Stimulated activated naive CD8-positive, alpha-beta T cell treated with anti-CD3 and anti-CD28 coated beads, Interleukin-15, amount 100 ng/mL, for 72 hours (primary cell): ENCODE measurements at places on chromosomes 5 and 9.

DNA sequence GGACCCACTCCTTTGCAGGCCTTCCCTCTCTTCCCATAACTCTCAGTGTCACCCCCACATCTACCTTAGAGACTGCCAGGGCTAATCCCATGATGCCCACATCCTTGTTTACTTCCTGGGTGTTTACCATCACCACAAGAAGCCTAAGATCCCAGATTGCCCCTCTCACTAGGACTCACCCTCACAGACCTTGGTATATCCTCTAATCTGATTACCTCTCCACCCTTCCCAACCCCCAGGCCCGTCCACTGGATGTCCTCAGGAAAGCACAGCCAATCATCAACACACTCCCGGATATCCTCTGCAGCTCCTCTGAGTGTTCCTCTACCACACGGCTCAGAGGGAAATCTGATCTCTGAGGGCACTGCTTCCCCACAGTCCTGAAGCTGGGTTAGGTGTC is 91.0 kb downstream of the FOXD1 start:
- DNase-seq, result no peak

DNA sequence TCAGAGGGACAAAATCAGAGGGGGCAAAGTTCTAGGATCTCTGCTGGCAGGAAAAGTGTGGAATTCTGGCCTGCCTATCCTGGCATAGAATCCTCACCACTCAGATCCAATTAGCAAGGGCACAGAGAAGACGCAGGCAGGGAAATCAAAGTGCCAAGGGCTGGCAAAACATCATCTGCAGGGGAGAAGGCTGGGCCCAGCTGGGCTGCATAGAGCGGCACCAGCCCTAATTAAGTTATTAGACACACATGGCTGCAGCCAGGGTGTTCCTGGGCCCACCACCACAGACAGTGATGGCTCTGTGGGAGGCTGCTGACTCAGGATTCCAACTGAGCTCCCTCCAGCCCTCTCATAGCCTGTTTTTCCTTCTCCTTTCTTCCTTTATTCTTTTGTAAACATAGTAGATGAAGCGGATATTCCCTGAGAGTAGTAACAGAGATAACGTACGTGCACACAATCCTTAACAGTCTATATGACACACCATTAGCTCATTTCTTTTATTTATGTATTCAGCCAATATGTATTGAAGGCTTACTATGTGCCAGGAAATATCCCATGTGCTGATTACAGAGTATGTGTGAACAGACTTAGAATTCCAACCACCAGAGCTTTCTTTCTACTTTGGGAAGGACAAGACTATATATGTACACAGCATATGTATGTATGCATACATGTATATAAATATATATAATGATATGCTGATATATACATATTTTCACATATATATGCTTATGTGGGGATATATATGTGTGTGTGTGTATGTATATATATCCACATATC is 236.1 kb downstream of the ASTN2 start:
- no peak for DNase-seq

DNA sequence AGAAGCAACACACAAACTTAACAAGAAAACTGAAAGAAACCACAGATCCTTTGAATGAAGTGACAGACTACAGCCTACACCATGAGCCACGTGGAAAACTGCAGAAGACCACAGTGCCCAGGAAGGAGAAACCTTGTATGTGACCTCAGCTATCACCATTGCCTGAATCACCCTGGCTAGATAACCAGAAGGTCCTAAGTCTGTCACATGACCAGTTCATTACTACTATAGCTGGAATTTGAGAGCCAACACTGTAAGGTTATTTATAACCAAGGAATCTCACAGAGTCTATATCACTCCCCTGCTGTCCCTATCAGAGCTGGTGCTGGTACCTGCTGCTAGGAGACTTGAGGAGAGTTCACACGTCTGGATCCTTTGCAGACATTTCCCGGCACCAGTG is 90.3 kb upstream of the FBXL17 start:
- no peak for DNase-seq

DNA sequence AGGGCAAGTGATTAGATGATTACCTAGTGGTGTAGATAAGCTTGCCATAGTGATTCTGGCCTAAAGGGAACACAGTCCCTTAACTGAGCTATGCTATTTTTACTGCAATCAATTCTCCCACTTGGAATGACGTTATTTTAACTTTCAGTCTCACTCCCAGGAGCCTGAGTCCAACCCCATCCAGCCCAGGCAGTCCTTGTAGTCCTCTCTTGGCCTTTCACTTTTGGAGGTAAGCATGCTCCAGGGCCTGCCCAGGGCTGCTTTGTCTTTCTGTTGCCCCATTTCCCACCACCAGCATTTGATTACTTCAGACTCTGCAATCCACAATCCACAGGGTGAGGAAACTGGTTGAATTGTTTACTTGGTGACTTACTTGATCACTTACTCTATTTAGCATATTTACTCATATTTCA is 233.0 kb downstream of the CD180 start:
- no peak for DNase-seq

DNA sequence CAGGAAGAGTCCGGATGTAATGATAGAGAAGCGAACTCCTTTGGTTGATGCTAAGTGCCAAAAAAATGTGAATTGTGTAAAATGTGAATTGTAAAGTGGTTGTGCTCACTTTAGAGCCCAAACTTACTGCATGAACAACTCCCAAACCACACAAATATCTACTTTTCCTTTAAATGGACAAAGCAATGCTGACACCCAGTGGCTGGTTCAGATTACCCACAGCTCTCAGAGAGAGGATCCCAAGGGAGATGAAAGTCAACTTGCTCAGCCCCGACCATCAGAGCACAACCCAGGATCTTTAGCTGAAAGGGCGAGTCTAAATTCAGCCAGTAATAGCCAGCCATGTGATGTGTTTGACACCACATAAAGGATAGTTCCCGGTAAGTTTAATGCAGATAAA is 133.7 kb downstream of the NMUR2 start:
- no peak for DNase-seq

GRCh38 chr9:125238915-125239446 is 2.2 kb downstream of the HSPA5 start:
- no peak for DNase-seq

GRCh38 chr5:124459984-124460383 is 286.5 kb downstream of the ZNF608 start:
- DNase-seq, result no peak

DNA sequence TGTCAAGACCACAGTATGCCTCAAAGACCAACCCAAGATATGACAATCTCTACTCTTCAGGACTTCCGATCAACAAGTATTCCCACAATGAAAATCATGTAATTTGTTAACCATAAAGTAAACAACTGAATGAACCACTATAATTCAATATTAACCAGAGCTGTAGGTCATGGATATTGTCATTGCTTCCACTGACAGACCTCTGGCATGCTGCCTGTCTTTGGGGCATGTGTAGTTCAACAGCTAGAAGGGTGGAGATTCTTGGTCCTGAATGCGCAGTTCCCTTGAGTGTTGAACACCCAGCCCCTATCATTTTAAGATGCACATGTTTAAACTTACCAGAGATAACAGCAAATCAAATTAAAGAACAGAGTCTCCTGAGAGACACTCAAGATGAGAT is 283.0 kb downstream of the CEMIP2 start:
- DNase-seq, result no peak

DNA sequence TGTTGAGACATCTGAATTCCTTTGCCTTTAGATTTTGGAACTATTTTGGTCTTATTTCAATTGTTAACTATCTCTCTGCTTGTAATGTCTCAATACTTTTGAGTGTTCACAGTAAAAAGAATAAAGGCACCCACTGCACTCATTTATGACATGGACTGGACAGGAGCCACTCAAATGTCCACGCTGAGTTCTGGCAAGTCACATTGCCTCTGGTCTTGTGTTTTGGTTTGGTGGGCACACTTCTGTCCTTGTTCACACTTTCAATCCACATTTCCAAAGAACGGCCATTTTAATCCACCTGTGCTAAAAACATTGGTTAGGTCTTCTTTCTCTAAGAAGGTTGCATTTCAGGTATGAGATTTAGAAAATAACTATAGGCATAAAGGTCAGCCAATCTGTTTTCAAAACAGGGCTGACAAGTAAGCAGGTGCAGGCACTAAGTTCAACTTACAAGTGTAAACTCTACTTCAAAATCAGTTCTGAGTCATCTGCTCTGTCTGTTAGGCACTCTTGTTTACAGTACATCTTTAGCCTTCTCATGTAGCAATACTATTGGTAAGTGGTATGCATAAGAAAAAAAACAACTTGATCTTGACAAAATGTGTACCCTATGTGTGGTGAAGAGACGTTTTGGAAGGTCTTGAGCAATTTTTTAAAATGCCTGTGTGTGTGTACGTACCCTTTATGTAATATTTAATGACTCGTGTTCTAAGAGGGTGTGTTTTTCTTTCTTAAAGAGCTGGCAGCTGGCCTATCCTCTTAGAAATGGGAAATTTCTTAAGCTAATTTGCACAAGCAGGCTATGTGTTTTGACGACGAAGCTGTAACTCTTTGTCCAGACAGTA is 31.5 kb upstream of the ZFAND5 start:
- no peak for DNase-seq

DNA sequence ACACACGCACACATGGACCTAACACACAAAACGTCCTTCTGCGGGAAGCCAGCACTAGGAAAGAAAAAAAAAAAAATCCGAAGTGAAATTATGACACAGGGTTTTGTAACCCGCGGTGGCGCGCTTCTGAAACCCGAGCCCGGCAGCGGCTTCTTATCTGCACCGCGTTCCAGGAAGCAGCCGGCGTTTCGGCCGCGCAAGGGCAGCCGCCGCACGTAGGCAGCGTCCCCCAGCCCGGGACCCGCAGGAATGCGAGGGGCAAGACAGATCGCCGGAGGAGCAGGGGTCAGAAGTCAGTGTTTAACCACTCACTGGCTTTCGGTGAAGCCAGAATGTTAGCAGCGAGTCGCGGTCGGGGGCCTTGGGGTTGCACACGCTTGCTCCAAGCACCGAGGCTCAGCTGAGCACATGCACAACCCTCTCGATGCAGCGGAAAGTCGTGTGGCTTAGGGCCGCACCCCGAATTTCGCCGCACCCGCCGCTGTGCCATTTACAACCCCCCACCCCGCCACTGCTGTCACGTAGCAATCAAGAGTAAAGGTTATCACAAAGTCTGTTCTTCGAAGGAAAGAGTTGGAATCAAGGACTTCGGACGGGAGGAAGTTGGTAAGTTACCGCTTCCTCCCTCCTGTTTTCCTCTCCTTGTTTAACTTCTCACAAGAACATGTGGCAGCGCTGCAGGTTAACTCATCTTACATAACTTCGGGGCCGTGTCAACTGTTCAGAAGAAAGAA is 167.9 kb downstream of the AUH start:
- peak; percentile 83 for DNase-seq

DNA sequence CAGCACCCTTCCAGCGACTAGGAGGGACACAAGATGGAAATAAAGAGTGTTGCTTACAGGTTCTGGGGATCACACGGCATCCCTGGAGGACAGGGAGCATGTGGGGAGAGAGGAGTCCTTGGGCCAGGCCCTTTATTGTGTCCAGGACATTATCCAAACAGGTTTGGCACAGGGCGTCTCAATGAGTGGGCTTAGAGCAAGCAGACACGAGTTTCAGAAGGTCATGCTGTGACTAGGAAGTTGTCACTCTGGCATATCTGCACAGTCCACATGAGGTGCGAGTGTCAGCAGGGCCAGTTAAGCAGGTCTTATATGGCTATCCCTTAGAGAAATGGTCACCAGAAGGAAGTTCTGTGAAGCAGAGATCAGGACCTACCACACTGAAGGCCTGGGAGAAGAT is 174.5 kb upstream of the OTULINL start:
- no peak for DNase-seq

DNA sequence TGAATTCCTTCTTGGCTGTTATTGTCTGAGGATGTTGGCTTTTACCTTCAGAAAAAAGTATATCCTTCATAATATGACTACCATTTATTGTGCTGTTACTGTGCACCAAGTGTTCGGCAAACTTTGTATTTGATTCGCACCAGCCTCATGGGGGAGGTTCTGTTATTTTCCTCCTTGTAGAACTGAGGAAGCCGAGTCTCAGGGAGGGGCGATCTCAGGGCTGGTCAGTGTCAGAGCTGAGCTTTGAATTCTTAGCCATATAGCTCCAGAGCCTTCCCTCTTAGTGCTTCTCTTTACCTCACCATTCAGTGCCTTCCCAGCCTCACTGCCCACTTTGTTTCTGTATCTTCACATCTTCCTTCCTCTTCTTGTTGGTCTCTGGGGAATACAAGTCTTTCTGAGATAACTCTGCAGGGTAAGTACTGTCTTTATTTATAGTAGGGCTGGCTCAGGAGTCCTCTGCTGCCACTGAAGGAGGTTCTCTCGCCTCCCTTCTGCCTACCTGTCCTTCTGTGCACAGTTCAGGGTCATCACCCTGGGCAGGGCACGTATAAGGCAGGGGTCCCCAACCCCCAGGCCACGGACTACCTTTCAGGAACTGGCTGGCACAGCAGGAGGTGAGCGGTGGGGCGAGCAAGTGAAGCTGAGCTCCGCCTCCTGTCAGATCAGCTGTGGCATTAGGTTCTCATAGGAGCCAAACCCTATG is 48.4 kb downstream of the GALNT10 start:
- DNase-seq, result no peak

- DNase-seq, result no peak
These were observed 127.8 kb downstream of the SV2C start for GRCh38 chr5:76210946-76211345.

GRCh38 chr5:137778772-137779564 is 24.8 kb upstream of the HNRNPA0 start:
- no peak for DNase-seq

DNA sequence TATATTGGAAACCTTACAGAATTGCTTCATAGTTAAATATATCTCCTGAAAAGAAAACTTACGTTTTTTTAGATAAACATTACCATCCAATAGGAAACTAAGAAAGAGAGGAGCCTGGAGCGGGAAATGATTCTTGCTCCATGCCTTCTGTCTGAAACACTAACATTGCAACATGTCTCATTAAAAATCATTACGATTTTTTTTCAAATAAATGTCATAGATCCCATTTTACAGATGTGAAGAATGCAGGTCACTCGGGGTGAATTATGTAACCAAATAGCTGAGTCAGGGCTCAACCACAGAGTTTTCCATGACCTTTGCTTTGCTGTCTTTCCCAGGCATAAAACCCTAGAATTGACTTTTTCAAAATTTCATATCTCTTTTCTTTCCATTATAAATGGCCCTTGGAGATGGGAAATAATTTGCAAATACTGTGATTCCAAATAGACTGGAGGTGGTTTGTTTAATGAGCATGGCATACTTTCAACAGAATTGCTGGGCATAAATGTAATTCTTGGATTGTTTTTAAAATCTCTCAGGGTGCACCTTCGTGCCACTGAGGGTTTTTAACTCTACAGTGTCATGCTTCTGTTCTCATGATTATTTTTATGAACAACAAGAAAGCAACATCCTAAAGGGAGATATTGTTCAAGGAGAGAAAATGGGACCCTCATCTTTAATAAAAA is 302.8 kb downstream of the EBF1 start:
- no peak for DNase-seq

- DNase-seq, result no peak
These were observed 42.9 kb downstream of the UNC5A start for GRCh38 chr5:176853151-176853778.

- DNase-seq, result no peak
These were observed 22.1 kb upstream of the MATR3 start for GRCh38 chr5:139271201-139272027.

- no peak for DNase-seq
These were observed 301.4 kb downstream of the MLLT3 start for GRCh38 chr9:20320921-20321320.
